GM13977 (cell line): ENCODE measurements at places on chromosomes 11 and 22.

DNA sequence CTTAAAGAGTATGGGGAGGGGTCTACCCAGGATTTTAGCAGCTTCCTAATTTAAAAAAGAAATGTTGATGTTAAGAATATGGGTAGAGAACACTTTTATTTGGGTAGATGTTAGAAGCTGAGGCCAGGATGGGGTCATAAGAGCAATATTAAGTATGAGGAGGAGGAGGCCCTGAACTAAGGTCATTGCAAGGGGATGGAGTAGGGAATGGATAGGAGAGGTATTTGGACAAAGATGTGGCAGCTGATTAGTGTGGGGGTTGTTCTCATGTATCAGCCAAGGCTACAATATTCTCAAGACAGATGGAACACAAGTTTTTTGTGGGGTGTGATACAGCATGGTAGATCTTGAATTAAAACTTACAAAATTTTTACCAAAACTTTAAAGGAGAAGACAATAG is 35.7 kb upstream of the GLYATL2 start:
- DNase-seq, result no peak

DNA sequence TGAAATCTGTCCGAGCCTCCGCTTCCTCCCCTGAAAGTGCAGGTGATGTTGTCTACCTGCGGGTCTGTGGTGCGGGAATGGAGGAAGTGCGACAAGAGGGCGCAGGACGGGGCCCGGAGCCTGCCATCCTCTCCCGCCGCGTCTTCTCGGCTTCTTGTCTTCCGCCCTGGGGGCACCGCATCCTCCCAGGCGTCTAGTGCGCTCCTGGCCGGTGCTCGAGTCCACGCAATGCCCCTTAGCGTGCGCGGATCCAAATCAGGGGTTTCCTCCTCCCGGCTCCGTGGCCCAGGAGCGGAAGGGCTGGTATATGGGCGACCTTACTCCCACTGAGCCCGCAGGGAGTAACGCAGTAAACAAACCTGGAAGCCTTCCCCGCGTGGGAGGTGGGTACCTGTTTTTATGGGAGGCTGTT is 405 bp downstream of the SFI1 start:
- no peak for DNase-seq

DNA sequence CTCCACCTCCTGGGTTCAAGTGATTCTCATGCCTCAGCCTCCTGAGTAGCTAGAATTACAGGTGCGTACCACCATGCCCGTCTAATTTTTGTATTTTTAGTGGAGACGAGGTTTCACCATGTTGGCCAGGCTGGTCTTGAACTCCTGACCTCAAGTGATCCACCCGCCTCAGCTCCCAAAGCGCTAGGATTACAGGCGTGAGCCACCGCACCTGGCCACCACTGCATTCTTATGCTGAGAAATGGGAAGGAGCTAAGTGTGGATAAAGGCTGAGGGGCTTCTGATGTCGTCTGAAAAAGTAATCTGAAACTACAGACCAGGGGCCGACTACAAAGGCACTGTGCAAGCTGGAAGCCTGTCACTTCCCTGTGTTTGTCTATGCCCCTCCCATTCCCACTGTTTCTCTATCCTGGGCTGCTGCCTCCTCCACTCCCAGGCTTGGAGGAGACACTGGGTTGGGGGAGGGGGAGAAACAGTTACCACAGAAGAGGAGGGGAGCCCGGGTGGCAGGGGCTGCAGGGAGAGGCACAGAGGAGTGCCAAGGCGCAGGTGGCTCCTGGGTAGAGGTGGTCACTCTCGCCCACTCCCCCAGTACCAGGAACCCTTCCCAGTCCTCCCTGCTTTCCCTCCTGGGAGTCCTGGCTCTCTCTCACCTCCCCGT is 2.9 kb upstream of the MTA2 start:
- no peak for DNase-seq

DNA sequence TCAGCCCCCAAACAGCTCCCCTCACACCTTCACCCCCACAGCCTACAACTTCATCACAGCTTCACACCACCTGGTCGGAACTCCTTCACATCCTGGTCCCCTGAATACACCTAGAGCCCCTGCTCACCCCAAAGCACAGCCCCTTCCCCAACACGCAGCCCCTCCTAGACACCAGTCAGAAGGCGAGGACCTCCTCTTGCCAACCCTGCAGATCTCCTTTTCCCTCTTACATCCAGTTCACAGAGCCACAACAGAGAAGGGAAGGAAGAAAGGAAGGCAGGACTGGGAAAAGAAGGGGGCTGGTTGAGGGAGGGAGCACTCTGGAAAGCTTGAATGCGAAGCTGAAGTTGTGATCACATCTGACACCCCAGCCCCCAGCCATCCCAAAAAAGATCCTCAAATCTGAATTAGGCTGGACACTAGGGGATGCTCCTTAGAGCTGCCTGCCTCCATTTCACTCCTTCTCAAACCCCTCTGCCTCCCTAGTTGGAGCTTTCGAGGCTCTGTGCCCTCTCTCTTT is 629 bp downstream of the CCKBR start:
- DNase-seq, result no peak

DNA sequence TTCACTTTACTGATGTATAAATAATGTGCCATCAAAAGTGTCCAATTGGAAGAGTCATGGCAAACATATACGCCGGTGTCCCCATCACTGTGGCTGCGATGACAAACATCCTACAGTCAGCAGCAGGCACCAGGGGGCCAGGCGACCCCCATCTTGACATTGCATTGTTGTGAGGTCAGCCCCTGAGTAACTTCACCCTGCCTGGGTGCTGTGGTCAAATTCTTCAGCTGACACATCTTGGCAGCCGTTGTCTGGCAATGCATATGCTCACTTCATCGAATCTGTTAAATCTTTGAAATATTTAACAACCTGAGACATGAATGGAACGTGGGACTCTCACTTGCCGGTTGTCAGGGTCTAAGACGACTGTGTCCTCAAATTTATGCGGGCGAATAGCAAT is 430.9 kb downstream of the BRD1 start:
- no peak for DNase-seq

GRCh38 chr11:131964698-131965483 is 594.5 kb downstream of the NTM start:
- no peak for DNase-seq

DNA sequence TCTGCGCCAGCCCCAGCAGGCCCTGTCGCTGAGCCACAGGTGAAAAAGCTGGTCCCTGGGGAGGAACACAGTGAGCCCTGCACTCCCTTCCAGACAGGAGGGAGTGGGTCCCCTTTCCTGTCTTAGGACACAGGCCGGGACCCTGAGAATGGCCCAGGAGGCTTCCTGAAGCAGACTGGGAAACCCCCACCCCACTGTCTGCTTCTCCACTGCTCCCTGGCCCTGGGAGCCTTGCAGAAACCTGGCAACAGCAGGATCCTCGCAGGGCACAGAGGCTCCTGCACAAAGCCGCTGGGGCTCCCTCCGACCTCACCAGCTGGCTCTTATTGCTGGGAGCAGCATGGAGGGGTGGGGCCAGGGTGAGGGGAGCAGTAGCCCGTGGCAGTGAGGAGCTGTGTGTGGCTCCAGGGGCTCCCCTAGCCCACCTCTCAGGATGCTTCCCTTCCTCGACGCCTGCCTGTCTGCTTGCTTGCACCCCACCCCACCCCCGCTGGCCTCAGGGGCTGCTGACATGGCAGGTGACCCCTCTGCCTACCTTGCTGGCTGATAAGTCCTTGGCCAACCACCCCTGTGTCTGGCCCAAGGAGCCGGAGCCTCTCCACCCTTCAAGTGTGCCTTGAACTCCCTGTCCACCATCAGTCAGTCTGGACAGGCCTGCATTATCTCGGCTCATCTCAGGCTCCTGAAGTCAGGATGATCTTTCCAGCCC is 72.1 kb upstream of the KCNQ1OT1 start:
- no peak for DNase-seq

- DNase-seq, result no peak
These were observed 39.9 kb downstream of the SLC5A1 start for GRCh38 chr22:32083000-32083399.

DNA sequence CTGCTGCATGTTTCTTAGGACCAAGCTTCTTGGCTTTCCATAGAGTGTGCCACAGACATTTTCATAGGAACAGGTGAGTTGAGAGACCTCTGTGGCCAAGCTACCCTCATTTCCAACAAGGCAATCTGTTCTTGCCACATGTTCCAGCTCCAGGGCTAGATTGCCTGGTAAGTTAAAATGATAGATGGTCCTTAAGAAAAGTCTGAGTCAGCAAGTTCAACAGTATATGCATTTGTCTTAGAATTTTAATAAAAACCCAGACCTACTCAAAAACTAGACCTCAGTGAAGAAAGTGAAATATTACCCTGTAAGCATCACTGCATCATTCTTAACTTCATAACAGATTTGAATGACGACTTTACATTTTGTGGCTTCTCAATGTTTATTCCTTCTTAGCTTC is 1123.6 kb downstream of the DLG2 start:
- DNase-seq, result no peak

GRCh38 chr22:45787759-45788158 is 116.1 kb downstream of the ATXN10 start:
- DNase-seq, result no peak

- DNase-seq, result no peak
These were observed 111.0 kb upstream of the APOA1 start for GRCh38 chr11:116948391-116948790.

- peak; percentile 68 for DNase-seq
These were observed 684 bp downstream of the TNFRSF13C start for GRCh38 chr22:41925783-41926460.

- no peak for DNase-seq
These were observed 16.1 kb downstream of the NCAPD3 start for GRCh38 chr11:134207538-134208239.

- DNase-seq, result no peak
These were observed 209.7 kb upstream of the ARHGAP20 start for GRCh38 chr11:110921742-110922521.

- DNase-seq, result no peak
These were observed 4.0 kb downstream of the YPEL4 start for GRCh38 chr11:57645689-57646085.

GRCh38 chr11:47446833-47447232 is 2.1 kb downstream of the RAPSN start:
- no peak for DNase-seq

DNA sequence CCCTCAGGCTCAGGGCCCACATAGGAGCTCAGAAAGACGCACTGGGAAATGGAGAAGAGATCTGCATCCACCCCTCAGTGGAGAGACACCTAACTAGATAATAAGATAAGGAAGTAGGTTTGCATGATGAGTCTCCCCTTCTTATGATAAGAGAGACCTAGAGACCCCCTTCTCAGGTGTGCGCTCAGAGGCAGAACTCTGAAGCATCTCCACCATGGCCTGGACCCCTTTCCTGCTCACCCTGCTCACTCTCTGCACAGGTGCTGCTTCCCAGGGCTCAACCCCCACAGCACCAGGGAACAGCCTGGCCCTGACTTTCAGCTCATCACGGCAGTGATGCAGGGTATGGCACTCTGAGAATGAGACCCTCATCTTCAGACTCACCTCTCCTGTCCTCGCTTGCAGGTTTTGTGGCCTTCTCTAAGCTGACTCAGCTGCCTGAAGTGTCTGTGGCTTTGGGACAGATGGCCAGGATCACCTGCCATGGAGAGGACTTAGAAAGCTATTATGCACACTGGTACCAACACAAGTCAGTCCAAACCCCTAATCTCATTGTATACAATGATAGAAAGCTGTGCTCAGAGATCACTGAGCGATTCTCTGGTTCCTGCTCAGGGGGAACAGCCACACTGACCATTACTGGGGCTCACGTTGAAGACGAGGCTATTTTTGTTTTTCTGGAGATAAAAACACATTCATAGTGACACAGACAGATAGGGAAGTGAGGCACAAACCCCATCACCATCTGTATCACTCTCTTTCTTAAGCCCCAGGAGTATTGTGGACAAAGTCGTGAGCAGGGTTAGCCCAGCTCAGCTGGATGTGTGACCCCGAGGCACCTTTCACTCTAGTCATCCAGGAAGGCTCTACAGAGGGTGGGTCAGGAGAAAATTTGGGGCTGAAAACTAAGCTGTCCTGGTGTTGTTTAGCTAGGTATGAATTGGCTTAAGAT is 29.7 kb upstream of the IGLL5 start:
- no peak for DNase-seq

GRCh38 chr11:15602047-15602446 is 487.3 kb downstream of the INSC start:
- DNase-seq, result no peak

GRCh38 chr22:38777087-38777671 is 16.8 kb downstream of the DNAL4 start:
- no peak for DNase-seq

- DNase-seq, result no peak
These were observed 78.3 kb upstream of the RASSF10 start for GRCh38 chr11:12930850-12931249.
